Hypothalamus (tissue), 51 donors: ENCODE measurements at places on chromosomes 3 and 15.

- DNase-seq = no peak
These were observed 2.7 kb downstream of the ZMAT3 start for GRCh38 chr3:179068779-179069530.

- no peak for DNase-seq
These were observed 69.4 kb upstream of the PRR23E start for GRCh38 chr3:127123533-127123932.

- DNase-seq = no peak
These were observed 359.6 kb upstream of the NECTIN3 start for GRCh38 chr3:110711851-110712516.

DNA sequence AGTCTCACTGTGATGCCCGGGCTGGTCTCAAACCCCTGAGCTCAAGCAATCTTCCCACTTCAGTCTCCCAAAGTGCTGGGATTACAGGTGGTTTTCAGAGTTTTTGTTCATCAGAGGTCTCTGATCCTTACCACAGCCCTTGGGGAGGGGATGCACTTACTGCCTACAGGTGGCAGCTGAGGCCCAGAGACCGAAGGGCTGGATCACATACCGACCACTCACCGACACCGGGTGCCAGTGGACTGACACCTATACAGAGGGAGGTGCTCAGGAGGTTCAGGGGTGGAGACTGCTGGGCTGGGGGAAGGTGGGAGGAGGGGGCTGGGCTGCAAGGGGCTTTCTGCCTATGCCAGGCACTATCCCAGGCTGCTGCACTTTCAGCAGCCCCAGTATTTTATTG, 19.5 kb downstream of the DUSP7 start:
- no peak for DNase-seq

DNA sequence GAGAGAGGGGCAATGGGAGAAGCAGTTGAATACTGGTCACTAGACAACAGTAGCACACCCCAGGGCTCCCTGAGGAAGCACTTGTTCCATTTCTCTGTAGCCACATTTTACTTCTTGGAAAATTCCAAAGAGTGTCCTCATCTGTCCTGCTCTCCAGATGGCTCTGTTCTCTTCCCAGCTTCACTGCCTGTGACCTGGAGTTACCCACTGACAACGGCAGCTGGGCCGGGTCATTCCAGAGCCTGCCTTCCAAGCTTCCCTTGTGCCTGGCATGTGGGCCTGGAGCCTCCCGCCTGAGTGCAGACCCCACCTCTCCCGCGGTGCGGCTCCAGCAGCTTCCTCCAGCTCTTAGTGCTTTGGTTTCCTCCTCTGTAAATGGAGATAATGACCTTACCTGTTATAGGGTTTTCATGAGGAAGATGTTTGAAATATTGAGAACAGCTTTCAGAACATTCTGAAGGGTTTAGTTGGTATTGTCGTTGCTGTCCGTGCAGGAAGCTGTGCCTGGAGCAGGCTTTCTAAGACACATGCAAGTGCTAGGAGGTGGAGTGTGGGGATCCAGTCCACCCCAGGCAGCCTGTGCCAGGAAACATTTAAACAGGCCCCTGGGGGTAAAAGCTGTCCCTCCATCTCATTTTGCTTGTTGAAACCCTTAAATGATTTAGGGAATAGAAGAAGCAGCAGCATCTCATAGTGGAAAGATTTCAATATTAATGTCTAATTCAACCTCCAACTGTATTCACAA, 24.8 kb downstream of the EFCC1 start:
- no peak for DNase-seq

DNA sequence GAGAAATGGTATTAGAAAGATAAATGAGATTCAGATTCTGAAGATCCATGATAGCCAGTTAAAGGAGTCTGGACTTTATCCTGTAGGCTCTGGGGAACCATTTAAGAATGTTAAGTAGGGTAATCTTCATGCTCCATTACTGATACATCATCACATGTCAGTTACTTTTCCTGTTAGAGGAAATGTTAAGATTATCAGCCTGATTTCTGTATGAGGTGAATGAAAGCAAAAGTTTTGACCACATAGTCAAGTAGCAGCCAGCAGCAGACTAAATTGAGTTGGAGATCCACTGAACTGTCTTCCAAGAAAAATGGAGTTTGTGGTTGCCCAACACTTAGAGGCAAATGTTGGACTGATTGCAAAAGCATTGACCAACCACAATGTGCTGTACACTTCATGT, 4.7 kb upstream of the COPB2 start:
- no peak for DNase-seq

DNA sequence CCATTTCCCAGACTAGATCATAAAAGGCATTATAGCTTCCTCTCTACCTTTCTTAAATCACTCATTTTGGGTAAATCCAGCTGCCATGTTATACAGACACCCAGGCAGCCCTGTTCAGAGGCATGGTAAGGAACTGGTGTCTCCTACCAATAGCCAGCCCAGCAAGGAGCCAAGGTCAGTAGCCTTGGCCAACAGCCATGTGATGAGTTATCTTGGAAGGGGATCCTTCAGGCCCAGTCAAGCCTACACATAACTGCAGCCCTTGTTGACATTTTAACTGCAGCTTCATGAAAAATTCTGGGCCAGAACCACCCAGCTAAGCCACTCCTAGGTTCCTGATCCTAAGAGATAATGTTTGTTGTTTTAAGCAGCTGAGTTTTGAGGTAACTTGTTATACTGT, 29.0 kb upstream of the ZMAT3 start:
- DNase-seq = no peak

- DNase-seq = no peak
These were observed 166.6 kb downstream of the SATB1 start for GRCh38 chr3:18258492-18258891.

DNA sequence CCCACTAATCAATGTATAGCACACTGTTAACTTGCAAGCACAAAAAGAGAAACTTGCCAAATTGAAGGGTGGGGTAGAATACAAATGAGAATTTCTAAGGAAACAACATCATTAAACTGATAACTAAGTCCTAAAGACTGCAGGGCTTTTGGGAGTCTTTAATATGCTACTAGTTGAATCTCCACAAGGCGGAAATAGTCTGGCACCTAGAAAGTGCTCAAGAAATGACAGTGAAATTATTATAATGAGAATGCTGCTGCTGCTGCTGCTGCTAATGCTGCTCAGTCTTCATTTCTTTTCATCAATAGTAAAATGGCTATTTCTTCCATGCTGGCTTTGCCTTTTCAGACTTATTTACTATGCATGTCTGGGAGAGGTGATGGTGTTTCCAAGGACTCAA, 91.8 kb downstream of the BTD start:
- no peak for DNase-seq

DNA sequence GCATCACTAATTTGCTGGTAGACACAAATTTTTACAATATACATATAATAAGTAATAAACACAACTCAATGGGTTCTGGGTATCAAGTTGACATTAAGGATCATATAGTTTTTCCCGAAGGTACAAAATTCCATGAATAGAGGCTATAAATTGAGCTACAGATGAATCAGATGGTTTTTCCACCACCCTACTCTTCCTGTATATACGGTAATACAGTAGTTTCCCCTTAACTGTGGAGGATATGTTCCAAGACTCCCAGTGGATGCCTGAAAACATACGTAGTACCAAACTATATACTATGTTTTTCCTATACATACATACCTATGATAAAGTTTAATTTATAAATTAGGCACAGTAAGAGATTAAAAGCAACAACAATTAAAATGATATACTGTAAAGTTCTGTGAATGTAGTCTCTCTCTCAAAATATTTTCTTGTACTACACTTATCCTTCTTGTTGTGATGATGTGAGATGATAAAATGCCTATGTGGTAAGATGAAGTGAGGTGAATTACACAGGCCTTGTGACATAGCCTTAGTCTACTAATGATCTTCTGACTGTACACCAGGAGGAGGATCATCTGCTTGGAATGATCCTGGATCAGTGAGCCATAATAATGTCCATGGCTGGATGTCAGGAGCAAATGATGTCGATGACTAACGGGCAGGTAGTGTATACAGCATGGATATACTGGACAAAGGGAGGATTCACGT, 116.7 kb downstream of the NR1I2 start:
- DNase-seq = no peak

GRCh38 chr3:126345641-126346460, 11.4 kb downstream of the KLF15 start:
- no peak for DNase-seq

DNA sequence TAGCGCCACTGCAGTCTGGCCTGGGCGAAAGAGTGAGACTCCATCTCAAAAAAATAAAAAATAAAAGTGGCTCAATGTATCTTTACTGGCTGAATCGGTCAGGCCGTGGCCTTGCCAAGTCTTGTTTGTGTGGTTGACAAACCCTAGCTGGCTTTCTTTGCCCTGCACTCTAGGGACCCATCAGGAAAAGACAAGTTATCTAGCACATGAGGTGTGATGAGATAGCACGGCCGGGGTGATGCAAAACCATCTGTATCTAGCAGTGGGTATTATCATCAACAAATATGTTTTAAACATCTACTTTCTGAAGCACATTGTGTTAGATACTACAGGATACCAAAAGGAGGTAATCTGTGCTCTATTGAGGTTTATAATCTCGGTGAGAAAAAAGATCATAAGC, 3.9 kb upstream of the DPP8 start:
- DNase-seq = no peak

DNA sequence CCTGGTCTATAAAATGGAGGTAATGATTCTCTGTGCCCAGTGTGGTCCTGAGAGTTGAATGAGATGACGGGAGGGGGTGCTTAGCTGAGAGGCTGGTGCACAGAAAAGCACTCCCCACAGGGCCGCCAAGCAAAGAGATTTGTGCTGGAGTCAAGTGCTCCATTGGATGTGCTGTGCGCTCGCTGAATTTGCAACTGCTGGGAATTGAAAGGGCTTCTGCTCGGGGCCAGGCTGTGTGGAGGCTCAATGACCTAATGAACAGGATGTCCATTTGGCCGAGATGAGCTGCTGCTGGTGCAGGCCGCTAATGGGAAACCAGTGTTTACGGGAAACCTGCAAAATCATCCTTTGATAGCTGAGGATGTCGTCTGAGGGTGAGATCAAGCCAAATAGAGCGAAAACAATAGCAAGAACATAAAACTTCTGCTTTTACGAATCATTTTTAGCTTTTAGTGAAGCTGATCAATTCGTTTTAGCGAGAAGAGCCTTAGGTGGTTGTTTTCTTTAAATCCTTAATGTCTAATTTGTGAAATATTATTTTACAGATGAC, 211.7 kb downstream of the GABRG3 start:
- DNase-seq = no peak

- DNase-seq = no peak
These were observed 54.3 kb upstream of the MYRIP start for GRCh38 chr3:39755100-39755499.

GRCh38 chr3:78659386-78659987, 1108.3 kb downstream of the ROBO1 start:
- no peak for DNase-seq

DNA sequence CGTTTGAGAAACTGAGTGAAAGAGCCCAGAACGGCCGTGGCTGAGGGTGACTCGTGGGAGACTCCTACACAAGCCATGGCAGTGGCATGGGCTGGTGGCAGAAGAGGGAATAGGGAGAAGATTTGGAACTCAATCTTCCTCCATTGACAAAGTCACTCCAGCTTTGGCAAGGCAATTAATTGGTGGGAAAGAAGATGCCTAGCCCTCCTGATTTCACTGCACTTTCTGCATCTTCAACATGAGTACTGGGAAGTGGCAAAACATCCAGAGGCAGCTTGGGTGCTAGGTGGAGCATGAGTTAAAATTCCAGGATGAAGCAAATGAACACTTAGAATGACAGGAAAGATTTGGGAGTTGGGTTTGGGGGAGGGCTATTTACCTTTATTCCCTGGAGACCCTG, 1.4 kb upstream of the TGFBR2 start:
- no peak for DNase-seq

DNA sequence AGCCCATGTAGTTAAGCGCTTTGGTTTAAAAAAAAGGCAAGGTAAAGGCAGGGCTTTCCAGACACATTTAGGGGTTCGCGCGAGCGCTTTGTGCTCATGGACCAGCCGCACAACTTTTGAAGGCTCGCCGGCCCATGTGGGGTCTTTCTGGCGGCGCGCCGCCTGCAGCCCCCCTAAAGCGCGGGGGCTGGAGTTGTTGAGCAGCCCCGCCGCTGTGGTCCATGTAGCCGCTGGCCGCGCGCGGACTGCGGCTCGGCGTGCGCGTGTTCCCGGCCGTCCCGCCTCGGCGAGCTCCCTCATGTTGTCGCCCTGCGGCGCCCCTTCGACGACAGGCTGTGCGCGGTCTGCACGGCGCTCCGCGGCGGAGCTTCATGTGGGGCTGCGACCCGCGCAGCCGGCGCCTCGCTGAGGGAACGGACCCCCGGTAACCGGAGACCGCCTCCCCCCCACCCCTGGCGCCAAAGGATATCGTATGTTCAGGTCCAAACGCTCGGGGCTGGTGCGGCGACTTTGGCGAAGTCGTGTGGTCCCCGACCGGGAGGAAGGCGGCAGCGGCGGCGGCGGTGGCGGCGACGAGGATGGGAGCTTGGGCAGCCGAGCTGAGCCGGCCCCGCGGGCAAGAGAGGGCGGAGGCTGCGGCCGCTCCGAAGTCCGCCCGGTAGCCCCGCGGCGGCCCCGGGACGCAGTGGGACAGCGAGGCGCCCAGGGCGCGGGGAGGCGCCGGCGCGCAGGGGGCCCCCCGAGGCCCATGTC, 927 bp downstream of the SMAD6 start:
- DNase-seq = no peak

DNA sequence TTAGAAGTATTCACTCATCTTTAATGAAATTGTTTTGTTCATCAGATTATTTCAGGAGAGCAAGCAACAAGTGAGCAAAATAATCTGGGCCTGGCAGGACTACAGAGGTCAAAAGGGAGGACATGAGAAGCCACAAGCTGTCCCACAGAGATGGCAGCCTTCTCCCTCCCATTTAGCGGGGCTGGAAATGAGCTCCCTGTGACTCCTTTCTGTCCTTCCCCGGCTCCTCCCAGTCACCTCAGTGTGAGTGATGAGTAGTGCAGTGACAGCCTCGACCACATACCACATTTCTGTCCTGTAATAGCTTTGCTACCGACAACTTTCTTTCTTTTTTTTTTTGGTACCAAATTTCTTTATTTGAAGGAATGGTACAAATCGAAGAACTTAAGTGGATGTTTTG, 38.0 kb downstream of the RAB7A start:
- no peak for DNase-seq

DNA sequence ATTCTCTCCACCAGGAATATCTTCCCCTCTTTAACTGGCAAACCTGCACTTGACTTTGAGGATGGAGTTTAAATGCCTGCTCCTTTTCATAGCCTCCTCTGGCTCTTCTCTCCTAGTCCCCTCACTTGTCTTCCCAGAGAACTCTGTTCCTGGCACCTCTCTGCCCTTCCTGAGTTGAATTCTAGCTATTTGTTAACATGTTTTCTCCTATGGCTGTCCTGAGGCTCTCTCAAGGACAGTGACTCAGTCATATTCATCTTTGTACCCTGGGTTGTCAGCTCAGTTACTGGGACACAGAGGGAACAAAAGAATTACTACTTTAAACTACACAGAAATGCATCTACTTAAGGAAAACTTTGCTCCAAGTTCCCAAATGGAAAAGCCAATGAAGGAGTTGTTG, 365.1 kb upstream of the ICE2 start:
- DNase-seq = no peak
